ENCODE measurements at places on chromosomes 13 and 19.

GRCh38 chr13:73580513-73581267 lies 521.9 kb downstream of the KLF5 start:
- no peak for DNase-seq

GRCh38 chr13:101747039-101747438 lies 294.6 kb downstream of the ITGBL1 start:
- DNase-seq = no peak

DNA sequence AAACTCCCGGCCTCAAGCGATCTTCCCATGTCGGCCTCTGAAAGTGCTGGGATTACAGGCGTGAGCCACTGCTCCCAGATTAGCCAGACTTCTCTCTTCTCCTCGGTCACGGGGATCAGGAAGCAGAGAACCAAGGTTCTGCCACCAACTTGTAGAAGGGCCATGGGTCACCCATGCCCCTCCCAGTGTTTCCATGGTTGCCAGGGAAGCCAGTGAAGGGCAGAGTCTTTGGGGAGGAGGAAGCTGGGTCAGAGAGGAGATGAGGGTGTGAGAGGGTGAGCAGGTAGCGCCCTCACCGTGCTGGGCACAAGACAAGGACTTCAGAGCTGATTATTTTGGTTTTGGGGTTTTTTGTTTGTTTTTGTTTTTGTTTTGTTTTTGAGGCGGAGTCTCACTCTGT lies 77.1 kb downstream of the GNG7 start:
- DNase-seq = no peak

DNA sequence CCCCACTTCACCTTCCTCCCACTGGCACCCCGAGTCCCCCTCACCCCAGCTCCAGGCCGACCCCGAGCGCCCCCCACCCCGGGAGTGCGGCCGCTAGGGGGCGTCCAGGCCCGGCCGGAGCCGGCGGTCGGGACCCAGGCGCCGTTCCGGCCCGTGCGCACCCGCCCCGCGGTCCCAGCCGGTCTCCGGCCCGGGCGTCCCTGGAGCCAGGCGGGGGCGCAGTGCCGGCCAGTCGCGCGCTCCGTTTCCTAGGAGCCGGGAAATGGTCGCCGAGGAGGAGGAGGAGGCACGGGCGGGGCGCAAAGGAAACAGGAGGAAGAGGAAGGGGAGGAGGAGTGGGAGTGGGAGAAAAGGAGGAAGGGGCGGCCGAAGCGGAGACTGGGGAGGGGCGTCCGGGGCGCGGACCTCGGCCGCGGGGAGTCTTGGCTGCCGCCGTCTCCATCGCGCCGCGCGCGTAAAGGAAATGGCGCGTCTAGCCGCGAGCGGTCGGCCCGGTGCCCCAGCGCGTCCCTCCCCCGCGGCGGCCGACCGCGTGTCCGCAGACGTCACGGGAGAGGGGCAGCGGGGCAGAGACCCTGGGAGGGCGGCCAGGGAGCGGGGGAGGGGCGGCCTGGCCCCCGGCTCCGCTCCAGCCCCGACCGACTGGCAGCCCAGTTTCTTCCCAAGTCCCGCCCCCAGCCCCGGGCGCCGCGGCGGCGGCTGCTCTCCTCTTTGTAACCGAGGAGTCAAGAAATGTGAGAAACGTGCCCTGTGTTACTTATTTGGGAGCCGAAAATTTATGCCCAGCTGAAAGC lies 1.1 kb upstream of the KCTD15 start:
- no peak for DNase-seq

DNA sequence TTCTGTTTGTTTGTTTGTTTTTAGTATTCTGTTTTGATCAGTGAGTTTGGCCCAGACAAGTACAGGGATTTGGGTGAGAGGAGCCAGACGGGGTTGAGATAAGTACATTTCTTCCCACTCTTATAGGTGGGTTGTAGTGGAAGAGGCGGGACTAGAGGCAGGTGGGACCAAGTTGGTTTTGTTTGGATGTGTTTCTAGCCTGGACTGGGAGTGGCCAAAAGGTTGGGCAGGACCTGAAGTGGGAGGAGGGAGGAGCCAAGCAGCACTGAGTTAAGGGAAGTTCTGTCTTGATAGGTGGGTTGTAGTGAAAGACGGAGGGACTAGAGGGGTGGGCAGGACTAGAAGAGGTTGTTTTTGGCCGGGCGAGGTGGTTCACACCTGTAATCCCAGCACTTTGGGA lies 9.0 kb downstream of the DNASE2 start:
- no peak for DNase-seq

GRCh38 chr19:7301525-7301924 lies 7.3 kb upstream of the INSR start:
- DNase-seq = no peak

- no peak for DNase-seq
Measured at GRCh38 chr13:53921473-53921872, 892.9 kb downstream of the OLFM4 start.

DNA sequence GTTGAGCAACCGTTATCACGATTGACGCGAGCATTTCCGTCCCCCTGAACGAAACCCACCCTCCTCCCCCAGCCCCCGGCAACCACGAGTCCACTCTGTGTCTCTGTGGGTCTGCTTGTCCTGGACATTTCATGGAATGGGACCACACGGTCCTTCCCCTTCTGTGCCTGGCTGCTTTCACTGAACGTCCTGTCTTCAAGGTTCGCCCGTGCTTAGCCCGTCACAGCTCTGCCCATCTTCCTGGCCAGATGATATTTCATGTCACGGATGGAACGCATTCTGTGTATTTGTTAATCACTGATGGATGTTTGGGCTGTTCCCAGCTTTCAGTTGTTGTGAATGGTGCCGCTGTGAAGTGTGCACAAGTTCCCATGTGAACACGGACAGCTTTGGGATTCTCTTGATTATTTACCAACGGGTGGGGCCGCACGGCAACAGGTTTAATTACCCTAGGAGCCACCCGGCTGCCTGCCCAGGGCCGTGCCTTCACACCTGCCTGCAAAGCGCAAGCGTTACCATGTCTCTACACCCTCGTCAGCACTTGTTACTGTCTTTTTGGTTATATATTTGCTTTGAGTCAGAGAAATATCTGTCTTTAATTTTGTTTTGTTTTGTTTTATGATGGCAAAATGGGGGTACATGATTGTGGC lies 42.5 kb downstream of the RASA3 start:
- DNase-seq = no peak
